Hematopoietic multipotent progenitor cell treated with erythropoietin and hydrocortisone succinate and interleukin-3 and kit ligand, for 8 days (in vitro differentiated cells): ENCODE measurements at places on chromosomes 5 and 9.
A peak's percentile ranks its signal among the peaks of the same experiment; 100 is the strongest.

GRCh38 chr5:122009436-122009835 lies 47.7 kb downstream of the SRFBP1 start:
- no peak for DNase-seq

- DNase-seq: no peak
Measured at GRCh38 chr9:120284821-120285220, 295.1 kb downstream of the CDK5RAP2 start.

DNA sequence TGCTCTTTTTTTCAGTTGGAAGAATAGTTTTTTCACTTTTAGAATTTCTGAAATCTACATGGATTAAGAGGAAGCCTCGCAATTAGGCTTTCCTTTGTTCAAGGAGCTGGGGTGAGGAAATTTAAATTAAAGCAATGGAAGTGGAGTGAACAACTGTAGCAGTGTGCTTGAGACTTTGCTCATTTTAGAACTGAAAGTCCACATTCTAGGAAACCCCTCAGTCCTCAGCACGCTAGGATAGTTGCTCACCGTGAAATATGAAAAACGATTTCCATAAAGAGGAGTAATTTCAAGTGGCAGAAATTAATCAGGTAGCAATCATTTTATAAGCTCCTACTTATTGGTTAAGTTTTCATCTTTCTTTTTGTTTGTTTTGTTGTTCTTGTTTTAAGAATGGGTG lies 243.0 kb upstream of the ITGA1 start:
- no peak for DNase-seq

DNA sequence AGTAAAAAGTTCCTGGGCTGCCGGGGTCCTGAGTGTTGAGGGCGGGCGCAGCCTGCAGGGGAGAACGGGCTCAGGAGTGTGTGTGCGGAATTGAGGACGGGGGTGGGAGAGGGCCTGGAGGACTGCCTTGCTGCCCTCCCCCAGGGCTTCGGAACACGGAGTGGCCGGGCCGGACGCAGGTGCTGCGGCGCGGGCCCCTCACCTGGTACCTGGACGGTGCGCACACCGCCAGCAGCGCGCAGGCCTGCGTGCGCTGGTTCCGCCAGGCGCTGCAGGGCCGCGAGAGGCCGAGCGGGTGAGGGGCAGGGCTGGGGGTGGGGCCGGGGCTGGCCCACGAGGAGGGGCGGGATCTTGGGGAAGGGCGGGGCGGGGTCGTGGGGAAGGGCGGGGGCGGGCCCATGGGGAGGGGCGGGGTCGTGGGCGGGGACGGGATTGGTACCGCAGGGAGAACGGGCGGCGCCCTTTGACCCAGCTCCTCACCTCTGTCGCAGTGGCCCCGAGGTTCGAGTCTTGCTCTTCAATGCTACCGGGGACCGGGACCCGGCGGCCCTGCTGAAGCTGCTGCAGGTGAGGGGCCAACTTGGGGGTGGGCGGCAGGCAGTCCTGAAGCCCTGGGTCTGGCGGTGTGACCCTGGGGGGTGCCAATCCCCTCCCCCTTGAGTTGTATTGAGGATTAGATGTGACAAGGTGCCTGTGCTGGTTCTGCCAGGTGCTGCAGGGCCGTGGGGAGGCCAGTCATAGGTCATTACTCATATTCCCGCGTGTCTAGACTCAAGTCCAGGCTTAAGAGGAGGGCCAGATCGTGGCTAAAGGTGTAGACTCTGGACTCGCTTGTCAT lies 7.1 kb downstream of the FPGS start:
- peak; percentile 37 for DNase-seq

DNA sequence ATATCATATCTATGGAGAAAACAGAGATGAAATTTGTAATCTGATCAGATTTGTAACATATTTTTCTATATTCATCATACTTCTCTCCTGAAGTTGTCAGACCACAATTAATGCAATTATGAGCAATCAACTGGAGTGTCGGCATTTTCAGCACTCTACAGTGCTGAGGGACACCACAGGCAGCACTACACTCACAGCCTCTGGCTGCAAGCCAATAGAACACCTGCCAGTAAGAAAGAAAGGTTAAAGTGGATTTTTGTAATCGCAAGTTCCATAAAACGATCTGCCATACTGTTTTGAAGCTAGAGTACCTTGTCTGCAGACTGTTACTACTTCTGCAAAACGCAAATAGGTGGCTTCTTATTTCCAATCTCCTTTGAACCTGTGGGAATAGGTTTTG lies 147.6 kb downstream of the ADAMTS6 start:
- no peak for DNase-seq

GRCh38 chr9:70477907-70478480 lies 63.5 kb upstream of the KLF9 start:
- DNase-seq: no peak

- no peak for DNase-seq
Measured at GRCh38 chr5:120507800-120508463, 43.8 kb downstream of the PRR16 start.

- DNase-seq: no peak
Measured at GRCh38 chr5:142357469-142358090, 32.8 kb upstream of the SPRY4 start.

GRCh38 chr9:90991953-90992352 lies 190.3 kb downstream of the SYK start:
- DNase-seq: no peak

GRCh38 chr5:58898538-58898937 lies 315.7 kb downstream of the RAB3C start:
- no peak for DNase-seq

GRCh38 chr5:181234455-181235306 lies 9.0 kb downstream of the RACK1 start:
- DNase-seq: no peak

- no peak for DNase-seq
Measured at GRCh38 chr5:36155291-36155690, 3.4 kb downstream of the SKP2 start.

DNA sequence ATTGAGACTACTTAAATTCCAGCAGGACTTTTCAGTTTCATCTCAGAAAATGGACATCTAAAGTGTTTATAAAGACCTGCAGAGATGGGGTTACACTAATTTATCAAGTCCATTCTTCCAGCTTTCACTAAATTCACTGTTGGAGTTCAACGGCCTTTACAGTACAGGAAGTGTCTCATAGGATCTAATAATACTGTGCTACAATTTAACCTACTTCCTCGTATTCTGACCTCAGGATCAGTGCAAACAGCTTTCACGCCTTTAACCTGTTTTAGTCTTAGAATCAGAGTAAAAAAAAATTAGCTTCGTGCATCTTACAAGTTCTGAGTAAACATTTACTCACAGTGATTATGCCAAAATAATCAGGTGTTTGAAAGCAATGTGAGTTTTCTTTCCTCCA lies 632.6 kb upstream of the DMAC1 start:
- no peak for DNase-seq

DNA sequence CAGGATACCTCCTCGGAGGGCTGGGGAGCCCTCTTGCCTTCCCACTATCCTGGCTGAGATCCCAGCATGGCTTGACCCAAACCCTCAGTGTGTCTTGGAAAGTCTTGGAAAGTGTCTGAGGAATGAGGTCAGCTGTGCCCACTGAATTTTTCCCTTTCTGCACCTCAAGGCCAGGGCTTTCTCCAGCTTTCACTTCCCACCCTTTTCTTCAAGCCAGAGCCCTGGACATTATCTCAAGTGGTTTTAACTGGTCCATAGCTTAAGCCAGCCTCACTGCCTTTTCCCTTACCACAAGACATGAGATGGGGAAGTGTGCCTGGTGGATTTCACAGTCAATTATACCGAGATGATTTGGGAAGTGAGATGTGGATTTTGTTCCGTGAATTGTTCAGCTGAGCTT lies 35.7 kb upstream of the LHX2 start:
- DNase-seq: no peak
